ENCODE measurements at places on chromosomes 13 and 19.

DNA sequence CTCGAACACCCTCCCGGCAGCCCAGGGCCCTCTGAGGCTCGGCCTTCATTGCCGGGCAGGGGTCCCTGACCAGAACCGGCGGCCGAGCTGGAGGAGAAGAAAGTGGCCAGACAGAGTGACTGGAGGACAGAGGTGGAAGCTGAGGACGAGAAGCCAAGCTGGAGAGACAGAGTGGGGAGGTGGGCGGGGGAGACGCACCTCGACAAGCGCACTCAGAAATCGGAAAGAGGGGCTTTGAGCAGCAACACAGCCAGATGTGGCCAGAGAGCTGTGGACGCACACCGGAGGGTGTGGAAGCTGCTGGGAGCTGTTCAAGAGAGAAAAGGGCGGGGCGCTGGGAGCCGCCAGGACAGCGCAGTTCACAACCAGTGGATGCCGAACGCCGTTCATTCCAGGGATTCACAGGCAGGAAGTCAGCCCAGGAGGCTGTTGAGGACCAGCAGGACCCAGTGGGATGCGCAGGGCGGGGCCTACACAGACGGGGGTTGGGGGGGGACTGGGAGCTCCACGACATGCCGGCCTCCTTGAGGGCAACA, 28.2 kb upstream of the C13orf46 start:
- no peak for DNase-seq

- no peak for DNase-seq
These were observed at the start of gene LCP1 for GRCh38 chr13:46181840-46182490. TSS of gene LCP1 (minus strand) at chr13:46182177. CDS start at chr13:46159662, 22,515 bp downstream.

DNA sequence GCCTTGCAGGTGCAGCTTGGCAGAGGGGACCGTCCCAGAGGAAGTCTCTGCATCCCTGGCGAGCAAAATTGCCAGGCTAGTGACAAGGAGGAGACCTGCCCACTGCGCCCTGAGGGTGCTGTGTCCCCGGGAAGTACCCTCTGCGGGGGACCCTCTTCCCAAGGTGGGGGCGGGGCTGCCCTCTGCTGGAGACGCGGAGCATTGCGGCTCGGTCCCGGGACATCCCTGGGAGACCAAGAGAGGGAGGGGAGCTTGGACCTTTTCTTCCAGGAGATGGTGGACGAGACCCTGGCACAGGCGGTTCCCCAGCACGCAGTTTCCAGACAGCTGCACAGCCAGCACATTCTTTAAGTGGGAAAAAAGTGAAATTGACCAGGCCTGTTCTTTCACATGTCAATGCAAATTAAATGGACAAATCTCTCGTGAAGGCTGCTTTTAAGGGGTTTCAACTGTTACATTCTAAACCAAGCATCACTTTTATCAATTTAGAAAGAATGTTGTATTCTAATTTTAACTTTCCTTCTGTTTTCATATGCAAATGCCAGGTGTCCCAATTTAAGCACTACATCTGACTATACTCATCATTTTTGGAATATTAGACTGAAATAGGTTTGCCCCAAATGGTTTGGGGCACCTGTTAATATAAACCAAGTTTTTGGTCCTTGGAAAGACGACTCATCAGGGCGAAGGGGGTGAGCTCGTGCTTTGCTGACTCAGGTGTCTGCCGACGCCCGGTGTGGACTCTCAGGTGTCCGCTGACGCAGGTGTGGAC, 60.7 kb downstream of the MCF2L start:
- no peak for DNase-seq

- DNase-seq = no peak
These were observed 1.5 kb upstream of the TBXA2R start for GRCh38 chr19:3608079-3608641.

DNA sequence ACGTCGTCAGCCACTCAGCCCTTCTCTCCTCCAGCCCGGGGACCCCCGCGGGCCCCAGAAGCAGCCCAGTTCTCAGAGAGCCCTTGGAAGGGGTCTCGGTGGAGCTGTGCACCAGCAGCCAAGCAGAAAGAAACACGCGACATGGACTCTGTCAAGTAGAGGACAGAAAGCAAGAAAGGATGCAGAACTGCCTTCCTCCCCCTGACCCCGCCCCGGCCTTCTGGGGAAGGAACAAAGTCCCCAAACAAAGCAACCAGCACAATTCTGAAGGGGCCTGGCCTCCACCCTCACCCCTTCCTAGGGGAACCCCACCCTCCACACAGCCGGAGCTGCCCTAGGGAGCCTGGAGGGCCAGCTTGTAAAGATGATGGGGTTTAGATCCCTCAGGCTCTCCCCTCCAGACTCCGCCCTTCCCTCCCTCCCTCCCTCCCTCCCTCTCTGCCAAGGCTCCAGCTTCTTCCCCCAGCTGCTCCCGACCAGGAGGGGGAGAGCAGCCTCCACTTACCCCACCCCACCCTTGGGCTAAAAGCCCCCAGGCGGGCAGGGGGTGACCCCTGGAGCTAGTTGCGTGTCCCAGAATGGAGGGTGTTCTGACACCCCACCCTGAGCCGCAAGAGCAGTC, 7.8 kb downstream of the LYL1 start:
- no peak for DNase-seq

DNA sequence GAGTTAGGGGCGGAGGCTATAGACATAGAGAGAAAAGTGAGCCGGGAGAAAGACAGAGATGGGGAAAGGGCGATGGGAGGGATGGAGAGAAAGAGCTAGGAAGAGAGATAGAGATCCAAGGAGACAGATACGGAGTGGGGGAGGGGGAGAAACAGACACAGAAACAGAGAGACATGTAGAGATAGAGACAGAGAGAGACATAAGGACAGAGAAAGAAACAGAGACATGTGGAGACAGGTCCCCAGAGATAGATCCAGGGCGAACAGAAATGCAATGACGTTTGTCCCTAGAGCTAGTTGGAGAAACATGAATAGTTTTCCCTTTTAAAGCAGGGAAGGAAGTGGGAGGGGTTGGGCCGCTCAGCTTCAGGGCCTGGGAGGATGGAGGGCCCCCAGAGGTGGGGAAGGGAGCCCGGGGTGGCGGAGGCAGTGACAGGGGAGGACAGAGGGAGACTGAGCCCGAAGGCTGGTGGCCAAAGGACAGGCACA, 4.6 kb downstream of the PPP1R14A start:
- DNase-seq = no peak

DNA sequence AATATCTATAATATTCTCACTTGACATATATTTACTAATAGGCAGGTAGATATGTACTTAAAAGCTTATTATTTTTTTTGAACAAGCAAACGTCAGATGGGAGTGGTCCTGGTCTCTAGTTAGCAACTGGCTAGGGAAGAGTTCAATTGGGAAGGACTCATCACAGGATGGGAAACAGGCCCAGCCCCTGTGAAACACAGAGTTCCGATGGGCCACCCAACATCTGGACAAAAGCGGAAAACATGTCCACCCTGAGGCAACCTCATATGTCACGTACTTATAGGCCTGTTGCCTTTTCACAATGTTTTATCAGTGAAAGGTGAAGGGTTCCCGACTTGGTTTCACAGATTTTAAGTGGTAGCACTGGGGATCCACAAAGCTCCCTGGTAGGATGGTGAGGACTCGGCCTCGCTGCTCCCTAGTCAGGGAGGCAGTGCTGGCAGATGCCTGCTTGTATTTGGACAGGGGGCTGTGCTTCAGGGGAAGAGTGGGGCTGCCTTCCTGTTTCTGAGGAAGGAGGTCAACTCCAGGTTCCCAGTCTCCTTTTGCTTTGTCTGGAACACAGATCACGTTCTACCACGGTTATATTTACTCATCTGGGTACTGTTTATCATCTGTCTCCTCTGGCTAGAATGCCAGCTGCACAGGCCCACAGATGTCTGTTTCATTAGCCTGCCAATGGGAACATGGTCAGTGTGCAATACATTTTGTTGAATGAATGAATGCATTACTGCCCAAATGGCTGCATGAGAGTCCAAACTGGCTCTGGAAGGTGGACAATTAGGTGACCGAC, 49.4 kb upstream of the SLC15A1 start:
- DNase-seq = no peak

- no peak for DNase-seq
These were observed 5.1 kb upstream of the CYP2S1 start for GRCh38 chr19:41187884-41188279.

- DNase-seq = no peak
These were observed 1308.0 kb upstream of the MIR17HG start for GRCh38 chr13:90039516-90039915.
